Activated CD4-positive, CD25-positive, alpha-beta regulatory T cell (primary cell): ENCODE measurements at places on chromosomes 7 and 10.

GRCh38 chr10:45476559-45476958, 102.5 kb downstream of the ALOX5 start:
- DNase-seq, result no peak

DNA sequence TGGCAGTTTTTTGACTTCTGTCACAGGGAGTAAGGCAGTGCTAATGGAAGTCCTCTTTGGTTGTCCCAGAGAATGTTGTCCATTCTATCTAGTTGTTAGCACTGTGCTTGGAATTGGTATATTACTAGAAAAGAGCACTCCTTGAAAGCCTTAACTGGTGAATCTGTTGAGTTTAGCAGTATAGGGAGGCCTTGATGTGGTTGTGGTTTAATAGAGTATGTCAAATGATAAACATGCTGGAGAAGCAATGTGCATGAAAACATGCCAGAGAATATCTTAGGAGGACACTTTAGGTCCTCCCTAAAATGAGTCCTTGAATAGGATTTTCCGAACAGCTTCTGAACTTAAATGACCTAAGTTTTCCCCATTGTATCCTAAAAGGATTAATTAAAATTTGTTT, 98.6 kb downstream of the BTRC start:
- no peak for DNase-seq

DNA sequence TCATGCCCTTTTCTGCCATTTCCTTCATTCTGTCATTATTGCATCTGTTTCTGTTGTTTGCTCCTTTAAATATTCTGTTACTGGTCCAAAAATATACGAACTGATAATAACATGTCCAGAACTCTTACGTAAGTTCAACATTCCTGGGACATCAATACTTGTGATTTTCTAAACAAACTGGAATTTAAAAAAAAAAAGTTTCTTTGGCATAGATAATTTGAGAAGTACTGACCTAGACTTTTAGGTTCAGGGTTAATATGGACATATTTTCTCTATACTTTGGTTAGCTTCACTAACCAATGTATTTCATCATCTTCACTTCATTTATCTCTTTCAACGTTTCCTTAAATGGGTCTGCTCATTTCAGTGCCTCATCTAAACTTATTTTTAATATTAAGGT, 147.3 kb downstream of the JMJD1C start:
- no peak for DNase-seq

DNA sequence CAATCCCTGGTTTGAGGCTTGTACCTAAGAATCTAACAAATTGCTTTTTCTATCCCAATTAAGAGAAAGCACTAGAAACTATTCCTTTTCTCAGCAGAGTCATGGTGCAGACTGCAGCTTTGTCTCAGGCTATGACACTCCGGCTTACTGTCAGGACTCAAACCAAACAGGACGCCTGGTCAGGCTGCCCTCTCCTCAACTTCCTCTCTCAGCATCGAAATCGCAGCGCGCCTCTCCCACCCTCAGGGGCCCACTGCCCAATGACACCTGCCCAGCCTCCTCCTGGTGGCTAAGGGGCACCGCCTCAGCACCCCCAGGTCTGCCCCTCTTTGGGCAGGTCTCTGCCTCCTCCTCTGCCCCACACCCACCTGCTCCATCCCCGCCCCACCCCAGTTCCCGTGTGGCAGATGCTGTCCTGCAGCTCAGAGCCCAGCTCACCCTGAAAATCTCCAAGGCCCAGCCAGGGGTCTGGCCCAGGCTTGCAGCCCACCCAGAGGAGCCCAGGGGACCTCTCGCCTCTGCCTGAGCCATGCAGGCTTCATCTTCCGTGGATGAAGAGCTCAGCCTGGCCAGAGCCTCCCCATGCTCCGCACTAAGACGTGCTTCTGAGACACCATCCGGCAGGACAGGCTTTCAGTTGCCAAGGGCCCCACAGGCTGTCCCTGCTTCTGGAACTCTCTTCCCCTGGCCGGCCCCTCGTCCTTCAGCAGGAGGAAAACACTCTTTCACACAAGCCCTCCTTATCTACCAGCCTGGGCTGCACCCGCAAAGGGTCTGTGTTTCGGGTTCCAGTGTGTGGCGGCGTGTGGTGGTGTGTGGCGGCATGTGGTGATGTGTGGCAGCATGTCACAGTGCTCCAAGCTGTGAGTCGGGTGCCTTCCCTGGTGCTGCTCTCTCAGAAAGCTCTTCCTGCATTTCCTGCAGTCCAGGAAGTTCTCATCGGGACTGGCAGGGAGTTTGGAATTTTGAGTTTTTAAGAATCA, 16.4 kb upstream of the PTPRN2 start:
- DNase-seq, result no peak

GRCh38 chr10:44696496-44696895, 214.6 kb upstream of the TMEM72 start:
- DNase-seq, result no peak

DNA sequence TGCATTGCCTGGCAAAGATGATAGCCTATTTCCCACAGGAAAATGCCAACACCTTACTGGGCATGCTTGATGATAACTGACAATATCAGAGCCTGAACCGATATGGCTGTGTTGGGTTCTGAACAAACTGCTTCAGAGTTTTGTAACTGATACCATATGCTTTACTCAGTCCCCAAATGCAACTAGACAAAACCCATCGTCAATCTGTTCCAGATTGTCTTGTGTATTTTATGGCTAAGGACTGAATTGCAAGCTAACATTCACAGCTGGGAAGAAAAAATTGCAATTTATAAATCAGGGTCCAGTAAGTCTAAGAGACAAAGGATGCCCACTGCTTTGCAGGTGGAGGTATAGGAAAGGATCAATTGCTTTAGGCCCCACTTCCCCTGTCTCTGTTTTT, 116.8 kb upstream of the WNT16 start:
- DNase-seq, result no peak

DNA sequence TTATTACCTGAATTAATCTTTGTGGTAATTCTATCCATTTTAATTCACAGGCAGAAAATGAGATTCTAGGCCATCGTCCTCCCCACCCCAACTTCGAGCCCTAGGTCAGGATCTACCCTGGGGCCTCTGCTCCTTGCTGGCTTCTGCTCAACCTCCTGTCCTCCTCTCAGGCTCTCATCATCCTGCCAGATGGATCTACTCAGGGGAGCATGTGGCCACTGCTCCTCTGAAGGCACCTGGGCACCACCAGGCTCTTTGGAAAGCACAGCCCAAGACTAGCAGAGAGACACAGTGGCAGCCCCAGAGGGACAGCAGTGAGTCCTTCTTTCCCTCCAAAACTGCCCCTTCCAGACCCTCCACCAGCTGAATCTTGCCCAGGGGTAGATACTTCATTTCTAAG, 248.2 kb downstream of the TCERG1L start:
- no peak for DNase-seq

DNA sequence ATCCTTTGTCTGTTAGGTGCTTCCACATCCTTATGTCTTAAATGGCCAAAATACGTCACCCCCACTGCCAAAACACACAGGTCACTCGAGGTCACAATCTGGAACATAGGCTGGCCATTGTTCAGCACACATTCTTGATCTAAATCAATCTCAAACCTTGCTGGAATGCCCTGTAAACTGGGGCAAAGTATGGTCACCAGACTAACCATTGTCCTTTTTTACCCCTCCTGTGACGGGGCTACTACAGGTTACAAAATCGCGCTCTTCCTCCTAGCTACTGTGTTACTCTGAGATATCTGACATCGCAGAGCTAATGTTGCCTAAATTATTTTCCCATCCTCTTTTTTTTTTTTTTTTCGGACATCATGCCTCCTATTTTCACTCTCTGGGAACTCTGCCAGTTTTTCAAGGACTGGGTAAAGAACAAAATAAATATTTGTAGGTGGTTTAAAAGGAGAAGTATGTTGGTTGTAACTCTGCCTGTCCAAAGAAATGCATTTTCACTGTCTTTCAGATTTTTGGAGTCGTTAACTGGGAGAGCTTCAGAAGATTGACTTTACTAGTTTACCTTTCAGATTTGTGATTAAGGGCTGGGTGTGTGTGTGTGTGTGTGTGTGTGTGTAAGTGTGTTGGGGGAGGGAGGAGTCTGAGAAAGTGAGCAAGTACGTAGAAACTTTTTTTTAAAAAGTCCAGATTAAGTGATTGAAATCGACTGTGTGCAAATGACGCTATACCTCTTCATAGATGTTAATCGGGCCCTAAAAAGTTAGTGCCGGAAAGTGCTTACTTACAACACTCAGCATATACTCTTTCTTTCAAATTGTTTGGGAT, 942 bp upstream of the KIAA1217 start:
- DNase-seq, result no peak

GRCh38 chr7:39248041-39248691, 270.5 kb downstream of the POU6F2 start:
- DNase-seq, result no peak

GRCh38 chr7:74272305-74273038, 16.7 kb upstream of the CLIP2 start:
- DNase-seq, result no peak

- no peak for DNase-seq
Measured at GRCh38 chr10:3665316-3665908, 119.6 kb downstream of the KLF6 start.

- no peak for DNase-seq
Measured at GRCh38 chr7:134315679-134316538, 821 bp downstream of the SLC35B4 start.

GRCh38 chr10:17109475-17110207, 20.0 kb downstream of the CUBN start:
- DNase-seq, result no peak

- no peak for DNase-seq
Measured at GRCh38 chr10:124557167-124557566, 95.5 kb downstream of the LHPP start.

DNA sequence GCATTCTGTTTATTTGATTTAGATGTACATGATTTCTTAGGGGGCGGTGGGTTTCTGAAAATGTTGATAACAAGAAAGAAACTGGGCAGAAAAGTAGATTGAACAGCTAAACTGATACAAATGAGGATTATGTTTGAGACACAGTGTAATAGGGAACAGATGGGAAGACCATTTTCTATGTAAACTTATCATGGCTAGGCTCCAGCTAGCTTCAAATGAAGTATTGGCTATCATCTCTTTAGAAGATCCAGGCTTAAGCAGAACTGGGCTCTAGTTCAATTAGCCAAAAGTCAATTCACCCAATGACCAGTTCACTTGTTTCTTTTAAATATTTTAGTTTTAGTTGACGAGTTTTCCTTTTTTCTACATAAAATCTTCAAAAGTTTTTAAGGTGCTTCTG, 639.5 kb downstream of the ANKRD7 start:
- DNase-seq, result no peak

DNA sequence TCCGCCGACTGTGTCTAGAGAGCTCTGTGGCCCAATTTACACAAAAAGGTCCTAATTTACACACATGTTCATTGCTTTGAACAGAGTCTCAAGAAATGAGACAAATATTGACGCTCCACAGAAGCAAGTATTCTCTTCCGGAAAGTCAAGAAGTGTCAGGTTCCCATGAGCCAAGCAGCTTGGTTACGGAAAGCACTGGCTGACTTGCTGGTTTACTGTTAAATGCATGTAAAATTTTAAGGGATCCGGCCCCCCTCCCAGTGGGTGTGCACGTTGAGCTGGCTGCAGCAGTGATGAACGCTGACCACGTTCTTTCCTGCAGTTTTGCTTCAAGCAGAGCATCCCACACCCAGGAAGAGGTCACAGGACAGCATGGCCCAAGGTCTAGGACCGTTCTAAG, 76.8 kb downstream of the DIP2C start:
- no peak for DNase-seq

GRCh38 chr10:29914986-29915785, 144.2 kb downstream of the JCAD start:
- DNase-seq, result no peak

DNA sequence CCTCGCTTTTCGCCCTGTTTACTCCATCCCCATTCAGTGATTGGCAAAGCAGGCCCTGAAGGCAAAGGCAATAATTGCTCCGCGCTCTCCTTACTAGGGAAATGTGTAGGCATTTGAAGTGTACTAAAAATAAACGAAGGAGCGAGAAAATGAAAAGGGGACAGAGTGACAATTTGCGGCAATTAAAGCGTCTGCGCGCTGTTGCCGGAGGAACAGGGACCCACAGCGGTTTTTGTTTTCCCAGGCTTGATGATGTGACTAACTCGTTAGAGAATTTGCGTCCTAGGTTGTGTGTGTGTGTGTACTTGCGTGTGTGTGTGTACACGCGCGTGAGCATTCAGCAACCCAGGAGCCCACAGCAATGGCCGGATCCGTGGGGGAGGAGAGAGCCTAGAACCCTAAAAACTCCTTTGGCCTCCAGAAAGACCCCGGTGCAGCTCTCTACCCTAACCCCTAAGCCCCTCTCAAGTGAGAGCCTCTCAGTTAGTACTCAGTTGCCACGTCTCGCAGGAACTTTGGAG, 7.8 kb upstream of the DLX6 start:
- no peak for DNase-seq

DNA sequence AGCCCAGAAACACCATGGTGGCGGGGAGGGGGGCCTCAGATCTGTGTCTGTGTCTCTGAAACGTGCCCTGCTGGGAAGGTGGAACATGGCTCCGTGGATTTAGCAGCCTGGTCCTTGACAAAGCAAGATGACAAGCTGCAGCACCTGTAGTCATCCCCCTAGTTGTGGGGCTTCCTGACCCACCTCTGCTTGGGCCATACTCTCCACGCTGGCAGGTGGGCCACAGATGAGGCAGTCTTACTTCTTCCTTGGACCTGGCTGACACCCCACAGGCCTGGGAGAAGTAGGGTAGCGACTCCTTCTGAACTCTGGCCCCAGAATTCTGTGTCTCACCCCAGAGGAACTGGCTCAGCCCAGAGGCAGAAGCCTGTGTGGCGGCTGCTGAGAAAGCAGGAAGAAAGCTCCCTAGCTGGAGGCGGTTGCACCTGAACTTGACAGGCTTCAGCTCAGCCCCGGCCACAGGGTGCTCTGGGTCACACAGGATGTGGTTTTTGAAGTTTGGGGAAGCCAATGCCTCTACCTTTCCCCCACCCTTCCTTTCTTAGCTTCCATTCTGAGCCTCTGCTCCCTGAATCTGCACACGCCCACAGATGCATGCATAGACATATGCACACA, 113.9 kb downstream of the ABLIM1 start:
- DNase-seq, result no peak

GRCh38 chr7:149302222-149302621, 40.2 kb downstream of the ZNF783 start:
- no peak for DNase-seq

- DNase-seq, result peak; percentile 40
Measured at GRCh38 chr7:39746103-39746819, 122.9 kb downstream of the RALA start.

DNA sequence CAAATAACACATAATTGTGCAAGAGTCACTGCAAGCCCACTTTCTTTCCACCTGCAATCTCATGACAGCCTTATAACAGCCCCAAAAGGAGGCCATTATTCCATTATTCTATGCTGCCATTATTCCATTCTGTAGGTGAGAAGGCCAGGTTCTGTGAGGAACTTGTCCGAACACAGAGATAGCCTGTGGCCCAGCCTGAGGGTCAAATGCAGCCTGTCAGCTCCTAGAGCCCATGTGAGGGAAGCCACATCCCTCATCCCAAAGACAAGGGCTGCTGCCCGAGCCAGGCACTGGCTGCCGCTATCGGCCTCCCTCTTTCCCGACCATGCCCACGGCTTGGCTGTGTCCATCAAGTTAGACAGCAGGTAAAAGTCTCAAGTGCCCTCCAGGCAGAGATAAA, 24.1 kb upstream of the C10orf71 start:
- no peak for DNase-seq

GRCh38 chr7:51188987-51189386, 127.6 kb downstream of the COBL start:
- DNase-seq, result no peak

- no peak for DNase-seq
Measured at GRCh38 chr10:3419719-3420495, 247.3 kb upstream of the PITRM1 start.

- no peak for DNase-seq
Measured at GRCh38 chr7:68133045-68133444, 1136.4 kb downstream of the TYW1 start.

GRCh38 chr7:126533715-126534114, 719.0 kb downstream of the GRM8 start:
- no peak for DNase-seq
